Tracheal epithelial cell (primary cell): ENCODE measurements at places on chromosomes 3 and 15. TPM values are rescaled to one million over a fixed set of nuclear protein-coding genes. Genes with fewer than 3 reads are reported as not detected.

Gene TMCO5A
- total RNA-seq = not detected in 2 replicates

Gene GABRB3
- 0.48 and 2.6 TPM in 2 replicates for total RNA-seq

Gene AMT
- 1.2 and 1.7 TPM in 2 replicates for total RNA-seq

Gene GOLGA8R
- 0.24 and 1.5 TPM in 2 replicates for total RNA-seq

Gene PARP15
- total RNA-seq = not detected in 2 replicates

Gene LRRC3B
- not detected in 2 replicates for total RNA-seq

Gene ECT2
- 13.6 and 32.5 TPM in 2 replicates for total RNA-seq

Gene GNAT1
- 0.43 TPM in 1 of 2 replicates, not detected in the other for total RNA-seq

Gene LEKR1
- total RNA-seq = under 0.01 TPM in 1 of 2 replicates, not detected in the other

Gene KLHL40
- not detected in 2 replicates for total RNA-seq

Gene BCL2A1
- 24.8 TPM in 1 of 2 replicates, not detected in the other for total RNA-seq

Gene PLA2G4B
- 4.5 and 7.5 TPM in 2 replicates for total RNA-seq

Gene HYAL1
- 4.8 and 6.6 TPM in 2 replicates for total RNA-seq

Gene AGBL1
- total RNA-seq = not detected in 2 replicates

Gene RYR3
- under 0.01 and 0.21 TPM in 2 replicates for total RNA-seq

Gene STRA6
- 0.96 TPM in 1 of 2 replicates, not detected in the other for total RNA-seq

Gene P2RY1
- total RNA-seq = 5.1 and 21.1 TPM in 2 replicates

Gene SLC15A2
- total RNA-seq = 0.96 and 6.2 TPM in 2 replicates

Gene CELSR3
- total RNA-seq = 1.4 and 3.4 TPM in 2 replicates

Gene CDCP1
- 52.0 and 107 TPM in 2 replicates for total RNA-seq

Gene TUSC7
- not detected in 2 replicates for total RNA-seq

Gene MAP3K13
- 15.3 and 24.3 TPM in 2 replicates for total RNA-seq

Gene KBTBD13
- total RNA-seq = under 0.01 TPM in 1 of 2 replicates, not detected in the other

Gene SLC38A3
- not detected in 2 replicates for total RNA-seq

Gene SRGAP3
- 8.2 and 22.6 TPM in 2 replicates for total RNA-seq

Gene DGKG
- total RNA-seq = 0.48 TPM in 1 of 2 replicates, not detected in the other

Gene SQOR
- total RNA-seq = 302 and 378 TPM in 2 replicates

Gene MRPL3
- total RNA-seq = 129 and 134 TPM in 2 replicates

Gene MME
- 35.8 and 53.0 TPM in 2 replicates for total RNA-seq

Gene GREM1
- 0.21 and 1.7 TPM in 2 replicates for total RNA-seq

Gene PLA2G4E
- total RNA-seq = 0.21 and 0.96 TPM in 2 replicates

Gene ST8SIA2
- total RNA-seq = not detected in 2 replicates

Gene ESYT3
- 0.43 and 0.48 TPM in 2 replicates for total RNA-seq

Gene HIGD2B
- not detected in 2 replicates for total RNA-seq

Gene A4GNT
- not detected in 2 replicates for total RNA-seq

Gene LAMB2
- total RNA-seq = 288 and 328 TPM in 2 replicates

Gene MOBP
- total RNA-seq = not detected in 2 replicates

Gene SPINT1
- total RNA-seq = 258 and 274 TPM in 2 replicates

Gene EMC7
- total RNA-seq = 21.7 and 27.3 TPM in 2 replicates

Gene TBC1D21
- not detected in 2 replicates for total RNA-seq

Gene SMCO1
- 0.24 TPM in 1 of 2 replicates, not detected in the other for total RNA-seq

Gene NTRK3
- total RNA-seq = under 0.01 TPM in 1 of 2 replicates, not detected in the other
